RPMI7951 (cell line): ENCODE measurements at places on chromosomes 5 and 9.

- no peak for DNase-seq
Measured at GRCh38 chr9:106502930-106503329, 360.0 kb upstream of the ZNF462 start.

DNA sequence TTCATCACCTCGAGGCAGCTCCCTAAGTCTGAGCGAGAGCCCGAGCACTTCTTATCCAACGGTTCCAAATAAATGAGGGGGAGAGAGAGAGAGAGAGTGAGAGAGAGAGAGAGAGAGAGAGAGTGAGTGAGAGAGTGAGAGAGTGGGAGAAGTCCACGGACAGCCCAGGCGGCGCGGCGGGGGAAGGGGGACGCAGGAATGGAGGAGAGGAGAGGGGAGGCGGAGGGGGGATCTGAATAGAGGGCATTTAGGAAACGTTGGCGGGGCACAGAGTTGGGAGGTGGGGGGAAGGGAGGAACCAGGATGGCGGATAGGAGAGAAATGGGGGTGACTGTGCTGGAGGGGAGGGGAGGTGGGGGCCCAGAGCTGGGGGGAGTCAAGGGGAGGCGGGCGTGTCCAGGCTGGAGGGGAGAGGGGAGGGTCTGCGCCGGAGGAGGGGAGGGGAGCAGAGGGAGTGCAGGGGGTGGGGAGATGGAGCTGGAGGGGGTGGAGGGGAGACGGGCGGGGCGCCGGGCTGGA, 398 bp upstream of the BASP1 start:
- DNase-seq, result peak; percentile 21

- DNase-seq, result no peak
Measured at GRCh38 chr5:176542596-176543427, 5.6 kb upstream of the RNF44 start.

- DNase-seq, result no peak
Measured at GRCh38 chr9:36948051-36948450, 86.0 kb downstream of the PAX5 start.

DNA sequence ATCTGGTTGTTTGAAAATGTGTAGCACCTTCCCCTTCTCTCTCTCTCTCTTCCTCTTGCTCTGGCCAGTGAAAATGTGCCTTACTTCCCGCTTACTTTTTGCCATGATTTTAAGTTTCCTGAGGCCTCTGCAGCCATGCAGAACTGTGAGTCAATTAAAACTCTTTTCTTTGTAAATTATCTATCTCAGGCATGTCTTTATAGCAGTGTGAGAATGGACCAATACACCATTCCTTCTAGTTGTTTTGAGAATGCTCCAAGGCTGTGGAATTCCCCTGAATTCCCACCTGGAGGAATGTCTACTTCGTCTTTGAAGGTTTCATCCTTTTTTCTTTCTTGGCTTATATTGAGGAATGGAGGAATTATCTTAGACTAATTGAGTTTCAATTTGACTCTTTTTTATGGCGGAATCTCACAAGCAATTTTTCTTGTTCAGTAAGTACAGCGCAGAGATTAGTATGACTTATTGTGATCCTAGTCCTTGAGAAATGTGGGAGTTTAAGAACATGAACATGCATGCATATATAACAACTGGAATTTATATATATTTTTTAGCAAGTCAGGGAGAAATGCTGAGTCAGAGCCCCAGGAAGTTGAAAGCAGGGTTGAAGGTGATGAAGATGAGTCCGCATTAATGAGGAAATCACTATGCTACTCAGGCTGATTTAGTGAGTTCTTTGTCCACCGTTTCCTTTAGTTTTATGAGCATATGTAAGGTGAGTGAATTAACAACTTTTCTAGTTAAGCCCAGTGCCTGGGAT, 488.1 kb upstream of the ADAMTS16 start:
- no peak for DNase-seq

GRCh38 chr5:109350537-109351270, 59.1 kb downstream of the PJA2 start:
- DNase-seq, result no peak
